NCI-H69 (cell line): ENCODE measurements at places on chromosomes 11 and 22.

- DNase-seq = peak; percentile 88
Measured at GRCh38 chr11:31641477-31642062, 132.0 kb downstream of the ELP4 start.

DNA sequence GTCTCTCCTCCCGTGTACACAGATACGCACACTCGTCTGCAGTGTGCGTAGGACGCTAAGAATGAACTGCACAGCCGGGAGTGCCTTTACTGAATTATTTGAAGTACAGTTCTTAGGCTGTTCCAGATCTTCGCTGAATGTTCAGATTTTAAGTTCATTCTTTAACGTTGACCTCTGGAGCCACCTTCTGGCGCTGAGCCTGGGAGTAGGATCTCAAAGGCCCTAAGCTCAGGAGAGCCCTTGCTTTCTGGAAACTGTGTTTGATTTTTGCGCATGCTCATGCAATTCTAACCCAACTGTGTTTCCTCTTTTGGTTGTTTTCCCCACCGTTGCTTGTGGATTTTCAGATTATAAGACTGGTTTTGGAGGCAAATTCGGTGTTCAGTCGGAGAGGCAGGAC lies 22.8 kb downstream of the CTTN start:
- DNase-seq = no peak

DNA sequence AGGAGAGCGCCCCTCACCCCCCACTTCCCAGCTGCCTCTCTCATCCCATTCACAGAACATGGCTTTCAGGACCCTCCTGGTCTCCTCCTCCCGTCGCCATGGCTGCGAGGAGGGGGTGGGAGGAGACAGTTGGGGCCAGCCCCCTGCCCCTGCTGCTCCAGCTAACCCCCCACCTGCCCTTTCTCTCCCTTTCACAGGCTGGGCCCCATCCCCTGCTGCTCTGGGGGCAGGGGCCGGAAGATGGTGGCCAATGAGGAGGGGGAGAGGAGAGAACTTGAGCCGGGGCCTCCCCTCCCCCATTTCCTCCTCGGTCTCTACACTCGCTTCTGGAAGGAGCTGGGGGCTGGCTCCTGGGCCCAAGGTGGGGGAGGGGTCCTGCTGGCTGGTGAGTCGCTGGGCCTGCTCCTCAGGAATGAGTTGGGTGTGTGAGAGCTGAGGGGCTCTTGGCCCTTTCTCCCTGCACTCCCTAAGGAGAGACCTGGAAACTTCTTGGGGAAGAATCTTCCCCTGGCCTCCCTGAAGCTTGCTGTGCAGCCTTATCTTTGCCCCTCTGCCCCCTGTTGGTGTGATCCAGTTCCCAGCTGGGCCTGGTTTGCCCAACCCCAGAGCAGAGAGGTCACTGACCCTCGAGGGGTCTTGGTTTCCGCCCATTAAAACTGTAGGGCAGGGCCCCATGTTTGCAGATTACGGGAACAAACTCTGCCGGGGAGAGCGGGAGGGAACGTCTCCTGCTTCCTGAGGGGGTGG lies 10.2 kb downstream of the YPEL4 start:
- peak; percentile 61 for DNase-seq

DNA sequence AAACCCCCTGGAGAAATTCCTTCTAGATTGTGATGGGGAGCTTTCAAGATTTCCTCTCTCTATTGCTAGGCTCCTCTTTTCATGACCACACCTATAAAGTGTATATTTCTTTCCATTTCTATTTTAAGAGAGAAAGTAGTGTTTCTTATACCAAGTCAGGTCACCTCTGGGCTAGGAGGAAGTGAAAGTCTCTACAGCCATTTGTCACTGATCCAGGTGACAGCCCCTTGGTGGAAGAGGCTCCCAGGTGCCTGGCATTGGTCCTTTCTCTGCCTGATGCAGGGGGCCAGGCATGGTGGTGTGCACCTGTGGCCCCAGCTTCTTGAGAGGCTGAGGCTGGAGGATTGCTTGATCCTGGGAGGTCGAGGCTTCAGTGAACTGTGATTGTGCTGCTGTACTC lies 64.7 kb downstream of the DHCR7 start:
- DNase-seq = no peak

- DNase-seq = no peak
Measured at GRCh38 chr22:49702068-49702397, 125.6 kb downstream of the BRD1 start.

GRCh38 chr22:36317658-36318271 lies 64.8 kb downstream of the APOL1 start:
- DNase-seq = no peak

- DNase-seq = no peak
Measured at GRCh38 chr11:32079553-32079952, 11.3 kb upstream of the RCN1 start.

GRCh38 chr11:118621784-118622375 lies 14.5 kb downstream of the PHLDB1 start:
- peak; percentile 68 for DNase-seq

DNA sequence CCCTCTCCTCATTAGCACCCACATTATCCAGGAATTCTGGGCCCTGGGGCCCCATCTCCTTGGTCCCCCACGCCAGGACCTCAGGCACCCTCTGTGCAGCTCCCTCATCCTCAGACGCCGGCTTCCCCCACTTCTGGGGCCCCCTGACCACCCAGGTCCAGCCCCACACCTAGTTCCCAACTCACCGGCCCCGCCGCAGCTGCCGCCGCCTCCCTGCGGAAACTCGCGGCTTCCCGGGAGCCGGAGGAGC lies at the start of gene PCSK7:
Gene PCSK7, minus strand, starts transcription at position 232 of the 250 bp plus-strand sequence. CDS start 2,229 bp downstream, outside the sequence.
- no peak for DNase-seq

DNA sequence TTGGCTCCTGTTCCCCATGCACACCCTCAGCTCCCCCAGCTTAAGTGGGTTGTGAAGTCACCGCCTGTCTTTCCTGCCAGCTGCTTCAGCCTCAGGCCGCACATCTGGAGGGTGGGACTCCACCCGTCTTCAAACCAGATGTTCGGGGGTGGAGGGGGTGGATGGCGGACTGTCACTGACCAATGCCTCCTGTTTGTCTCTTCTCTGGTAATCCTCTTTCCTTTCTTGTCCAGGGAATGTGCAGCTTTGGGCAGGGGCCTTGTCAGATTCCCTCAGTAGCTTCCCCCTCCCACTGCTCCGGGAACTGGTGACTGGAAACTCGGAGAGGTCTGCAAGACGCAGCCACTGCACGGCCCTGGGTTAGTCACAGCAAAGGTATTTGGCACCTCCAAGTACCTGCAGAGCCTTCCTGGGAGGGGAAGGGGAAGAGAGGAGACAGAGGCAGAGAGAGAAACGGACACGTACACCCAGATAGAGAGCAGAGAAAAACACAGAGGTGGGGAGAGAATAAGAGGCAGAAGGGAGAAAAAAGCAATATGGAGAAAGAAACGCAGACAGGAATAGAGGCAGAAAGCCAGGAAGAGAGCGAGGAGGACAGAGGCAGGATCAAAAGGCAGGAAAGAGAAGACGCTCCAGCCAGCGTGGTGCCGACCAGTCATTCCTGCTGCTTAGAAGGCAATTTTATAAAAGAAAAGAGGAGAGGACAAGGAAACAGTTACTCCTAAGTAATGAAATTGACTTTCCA lies 56.1 kb upstream of the TIMP3 start:
- DNase-seq = no peak
